ENCODE measurements at places on chromosomes 4 and X.

- DNase-seq: no peak
Observed at GRCh38 chr4:186757696-186758355, 34.2 kb upstream of the FAT1 start.

GRCh38 chrX:107477406-107477805, 28.0 kb downstream of the FRMPD3 start:
- no peak for DNase-seq

DNA sequence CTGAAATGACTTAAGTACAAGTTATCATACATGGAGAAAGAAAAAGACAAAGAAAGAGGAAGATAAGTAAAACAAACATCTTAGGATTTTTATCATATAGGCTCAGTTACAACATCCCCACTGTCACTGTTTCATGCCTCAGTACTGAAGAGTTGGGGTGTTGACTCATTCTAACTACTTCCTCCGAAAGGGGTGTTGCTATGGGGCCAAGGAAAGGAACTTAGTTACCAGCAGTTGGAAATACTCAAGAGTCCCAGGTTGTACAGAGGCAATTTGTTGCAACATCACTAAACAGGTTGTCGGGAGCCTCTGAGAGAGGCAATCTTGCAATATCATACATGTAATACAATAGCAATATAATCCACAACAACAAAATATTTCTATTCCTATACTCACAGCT, 1264.7 kb downstream of the PCDH7 start:
- DNase-seq: no peak

- no peak for DNase-seq
Observed at GRCh38 chrX:68112321-68112720, 321.0 kb downstream of the OPHN1 start.

DNA sequence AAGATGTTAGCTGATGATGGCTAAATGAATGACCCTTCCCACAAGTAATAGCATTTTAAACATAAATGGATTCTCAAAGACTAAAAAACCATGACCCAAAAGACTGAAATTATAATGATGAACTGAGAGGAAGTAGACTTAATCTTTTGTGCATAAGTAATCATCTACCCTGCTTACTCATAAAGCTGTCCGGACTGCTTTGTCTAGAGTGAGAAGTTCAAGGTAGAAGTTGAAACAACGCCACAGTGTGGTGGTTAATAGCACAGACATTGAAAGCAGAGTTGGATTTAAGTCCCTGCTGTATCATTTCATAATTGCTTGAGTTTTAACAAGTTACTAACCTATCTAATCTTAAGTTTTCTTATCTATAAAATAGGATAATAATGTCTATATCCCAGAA, 346.6 kb downstream of the CENPC start:
- no peak for DNase-seq

- no peak for DNase-seq
Observed at GRCh38 chr4:100295792-100296191, 105.5 kb upstream of the DDIT4L start.

GRCh38 chr4:79495447-79495846, 87.4 kb upstream of the GK2 start:
- DNase-seq: no peak

- no peak for DNase-seq
Observed at GRCh38 chrX:103477496-103477895, 41.8 kb downstream of the RAB40A start.

DNA sequence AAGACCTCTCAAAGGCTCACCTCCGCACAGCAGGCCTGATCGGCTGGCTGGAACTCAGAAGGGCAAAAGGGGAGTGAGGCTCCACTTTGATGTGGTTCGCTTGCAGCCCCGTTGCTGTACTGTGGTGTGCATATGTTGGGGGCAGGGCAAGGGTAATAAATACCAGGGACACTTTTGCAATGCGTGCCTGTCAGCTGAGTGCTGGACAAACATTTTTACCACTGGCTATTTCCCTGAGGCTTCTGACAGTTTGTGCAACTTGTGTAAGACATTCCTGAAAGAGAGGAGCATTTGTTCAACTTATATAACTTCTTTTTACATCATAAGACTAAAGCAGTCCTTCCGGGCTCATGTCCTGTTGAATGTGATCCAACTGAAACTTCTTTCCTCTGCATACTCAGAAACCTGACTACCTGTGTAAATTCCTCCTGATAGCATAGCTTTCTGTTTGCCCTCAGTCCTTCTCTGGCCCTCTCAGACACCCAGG, 82.3 kb downstream of the SPRY1 start:
- no peak for DNase-seq

- no peak for DNase-seq
Observed at GRCh38 chrX:21645431-21645830, 12.7 kb downstream of the KLHL34 start.

DNA sequence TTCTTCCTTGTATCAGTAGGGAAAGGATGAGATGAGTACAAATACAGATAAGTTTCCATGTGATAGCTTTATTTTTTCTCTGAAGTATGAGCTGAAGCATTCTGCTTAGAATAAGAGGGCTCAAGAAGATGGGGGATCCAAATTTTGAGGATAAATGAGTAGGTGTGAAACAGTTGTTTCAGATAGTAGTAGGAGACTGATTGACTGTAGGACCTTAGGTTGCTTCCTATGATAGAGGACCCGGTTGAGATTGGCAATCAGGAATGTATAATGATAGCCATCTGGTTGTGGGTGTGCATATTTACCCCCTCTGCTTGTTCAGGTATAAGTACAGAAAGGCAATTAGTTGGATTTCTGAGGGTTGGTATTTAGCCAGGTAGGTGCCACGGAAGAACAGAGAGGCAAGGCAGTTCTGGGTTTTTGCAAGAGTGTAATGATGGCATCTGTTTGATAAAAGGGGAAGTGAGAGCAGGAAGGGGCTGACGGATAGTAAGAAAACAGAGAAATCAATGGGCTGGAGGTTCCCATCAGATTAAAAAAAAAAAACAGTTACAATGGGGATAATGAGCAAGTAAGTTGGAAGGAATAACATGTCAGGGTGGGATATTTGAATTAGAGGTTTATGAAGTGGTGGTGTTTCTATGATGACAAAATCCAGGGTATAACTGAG, 13.7 kb downstream of the OCRL start:
- no peak for DNase-seq

DNA sequence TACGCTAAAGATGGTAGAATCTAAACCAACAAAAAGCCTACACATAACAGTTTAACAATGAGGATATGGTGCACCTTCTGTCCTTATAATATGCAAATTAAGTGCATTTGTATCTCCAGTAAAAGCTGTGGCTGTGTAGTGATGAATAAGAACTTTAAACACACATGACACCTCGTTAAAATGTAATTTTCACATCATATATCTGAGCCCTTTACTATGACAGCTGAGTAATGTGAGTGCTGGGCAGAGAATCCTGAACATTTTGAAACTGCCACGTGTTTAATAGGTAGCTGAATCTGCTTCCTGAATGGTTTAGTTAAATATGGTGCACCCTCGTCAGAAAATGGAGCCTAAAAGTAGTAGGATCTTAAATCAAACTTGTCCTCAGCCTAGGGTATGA, 540.8 kb downstream of the ADGRL3 start:
- no peak for DNase-seq

DNA sequence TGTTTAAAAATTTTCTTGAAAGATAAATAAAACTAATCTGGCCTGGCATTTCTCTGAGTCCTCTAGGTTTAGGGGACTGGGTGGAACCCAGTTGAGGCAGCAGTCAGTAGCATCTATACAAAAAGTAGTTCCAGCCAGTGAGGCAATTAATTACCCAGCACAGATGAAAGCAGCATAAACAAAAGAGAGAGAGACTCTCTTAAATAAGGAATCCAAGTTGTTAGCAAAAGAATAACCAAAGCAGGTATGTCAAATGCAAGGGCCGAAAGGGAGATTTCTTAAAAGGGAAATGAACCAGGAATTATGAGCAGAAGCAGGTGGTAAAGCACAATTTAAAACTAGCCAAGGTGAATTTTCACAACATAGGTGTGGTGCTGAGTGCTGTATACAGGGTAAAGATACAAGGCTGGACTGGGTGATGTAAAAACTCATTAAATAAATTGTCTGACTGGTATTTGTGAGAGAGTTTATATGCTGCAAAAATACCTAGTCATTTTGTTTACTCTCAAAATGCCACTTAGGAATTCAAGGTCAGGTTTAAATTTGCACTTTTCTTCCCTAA, 94.6 kb upstream of the GALNT7 start:
- no peak for DNase-seq

DNA sequence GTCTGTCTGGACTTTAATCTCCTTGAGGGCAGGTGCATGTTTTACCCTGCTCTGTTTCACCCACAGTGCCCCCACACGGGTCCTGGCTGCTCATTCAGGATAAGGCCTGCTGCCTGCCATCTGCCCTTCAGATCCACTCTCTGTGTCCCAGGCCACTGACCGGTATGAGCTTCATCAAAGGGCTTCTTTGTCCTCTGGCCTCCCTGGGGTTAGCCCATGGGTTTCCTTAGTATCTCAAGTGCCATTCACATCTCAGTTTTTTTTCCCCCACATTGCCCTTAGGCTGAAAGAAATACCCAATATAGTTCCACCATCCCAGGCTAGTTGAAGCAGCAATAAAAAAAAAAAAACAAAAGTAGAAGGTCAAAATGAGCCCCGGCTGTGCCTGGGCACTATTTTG, 9.3 kb downstream of the CD99L2 start:
- DNase-seq: no peak

DNA sequence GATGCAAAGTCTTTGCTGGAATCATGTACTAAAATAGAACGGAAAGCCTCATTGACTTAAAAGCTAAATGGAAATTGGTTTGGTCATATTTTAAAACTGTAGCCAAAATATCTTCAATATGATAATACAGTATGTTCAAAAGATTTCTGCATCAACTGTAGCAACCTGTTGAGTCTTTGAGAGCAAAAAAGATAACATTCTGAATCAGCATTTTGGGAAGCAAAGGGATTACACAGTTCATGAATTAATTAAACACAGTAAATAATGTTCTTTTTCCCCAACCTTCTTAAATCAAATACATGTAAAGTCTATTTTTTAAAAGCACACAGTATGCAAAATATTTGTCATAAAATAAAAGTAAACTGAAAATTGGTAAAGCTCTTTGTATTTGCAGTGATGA, 50.5 kb downstream of the DCHS2 start:
- no peak for DNase-seq

GRCh38 chr4:169428376-169428775, 157.6 kb upstream of the SH3RF1 start:
- no peak for DNase-seq

Measured in activated CD4-positive, alpha-beta T cell treated with anti-CD3 and anti-CD28 coated beads, Interleukin-2, amount 10 ng/mL, durations not matched to agents 7 days and 5 days (primary cell).